ENCODE measurements at places on chromosomes 4 and X.

DNA sequence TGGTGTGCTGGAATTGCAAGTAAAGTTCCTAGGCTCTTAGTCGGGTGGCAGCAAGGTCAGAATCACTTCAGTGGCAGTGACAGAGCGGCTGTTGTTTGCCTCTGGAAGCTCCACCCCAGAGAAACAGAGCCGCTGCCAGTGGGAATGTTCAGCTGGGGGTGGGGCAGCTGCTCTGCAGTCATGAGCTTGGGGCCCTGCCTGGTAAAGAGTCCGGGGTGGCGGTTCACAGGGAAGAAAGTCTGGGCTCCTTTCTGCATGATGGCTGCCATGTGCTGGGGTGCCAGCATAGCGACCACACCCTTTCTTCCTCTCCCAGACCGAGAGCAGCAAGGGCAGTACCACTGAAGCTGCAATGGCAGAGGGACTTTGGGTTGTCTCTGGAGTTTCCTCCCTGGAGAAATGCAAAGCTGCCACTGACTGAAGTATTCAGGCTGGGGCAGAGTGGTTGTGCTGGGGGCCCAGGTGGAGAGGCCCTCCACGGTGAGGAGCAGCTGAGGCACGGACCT, 108.8 kb upstream of the CENPE start:
- DNase-seq, result no peak

DNA sequence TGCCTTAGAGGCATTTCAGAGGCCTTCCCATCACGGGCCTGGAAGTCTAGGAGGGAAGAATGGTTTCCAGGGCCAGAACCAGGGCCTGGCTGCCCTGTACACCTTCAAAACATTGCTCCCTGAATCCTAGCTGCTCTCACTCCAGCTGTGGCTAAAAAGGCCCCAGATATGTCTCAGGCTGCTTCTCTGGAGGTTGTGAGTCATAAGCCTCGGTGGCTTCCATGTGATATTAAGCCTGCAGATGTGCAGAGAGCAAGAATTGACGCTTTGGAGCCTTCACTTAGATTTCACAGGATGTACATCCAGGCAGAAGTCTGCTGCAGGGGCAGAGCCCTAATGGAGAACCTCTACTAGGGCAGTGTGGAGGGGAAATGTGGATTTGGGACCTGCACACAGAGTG, 502.5 kb downstream of the GRXCR1 start:
- no peak for DNase-seq

DNA sequence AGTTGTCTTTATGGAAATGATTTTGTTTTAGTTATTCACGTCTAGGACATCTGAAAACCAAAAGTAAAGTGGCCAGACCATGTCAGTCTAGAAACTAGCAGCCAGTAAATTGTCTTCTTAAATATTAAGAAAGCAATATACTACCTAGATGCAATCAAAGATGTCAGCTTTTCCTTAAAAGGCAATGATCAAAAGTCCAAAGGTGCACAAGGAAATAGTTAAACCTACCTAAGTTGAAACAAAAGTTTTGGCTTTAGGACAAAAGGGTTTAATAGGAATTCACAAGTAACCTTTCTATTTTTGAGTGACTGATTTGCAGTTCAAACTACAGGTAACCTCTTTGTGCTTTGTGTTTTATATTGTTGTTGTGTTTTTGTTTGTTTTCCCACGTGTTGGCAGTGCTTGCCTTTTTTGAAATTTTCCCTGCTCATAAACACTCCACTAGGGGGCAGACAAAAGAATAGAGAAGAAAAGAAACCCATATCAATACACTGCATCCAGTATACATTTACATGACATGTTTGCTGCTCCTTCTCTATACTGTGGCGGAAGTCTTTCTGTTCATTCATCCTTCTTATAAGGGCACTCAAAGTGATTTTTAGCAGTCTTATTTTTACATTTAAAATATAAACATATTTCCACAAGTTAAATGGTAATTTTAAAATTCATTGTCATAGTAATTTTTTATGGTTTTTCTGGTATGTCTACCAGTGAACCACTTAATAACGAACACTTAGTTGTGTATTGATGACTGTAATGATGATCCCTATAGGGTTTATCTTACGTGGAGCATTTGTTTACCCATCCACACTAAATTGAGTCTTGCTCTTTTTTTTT, 62.7 kb downstream of the GAB1 start:
- peak; percentile 15 for DNase-seq

DNA sequence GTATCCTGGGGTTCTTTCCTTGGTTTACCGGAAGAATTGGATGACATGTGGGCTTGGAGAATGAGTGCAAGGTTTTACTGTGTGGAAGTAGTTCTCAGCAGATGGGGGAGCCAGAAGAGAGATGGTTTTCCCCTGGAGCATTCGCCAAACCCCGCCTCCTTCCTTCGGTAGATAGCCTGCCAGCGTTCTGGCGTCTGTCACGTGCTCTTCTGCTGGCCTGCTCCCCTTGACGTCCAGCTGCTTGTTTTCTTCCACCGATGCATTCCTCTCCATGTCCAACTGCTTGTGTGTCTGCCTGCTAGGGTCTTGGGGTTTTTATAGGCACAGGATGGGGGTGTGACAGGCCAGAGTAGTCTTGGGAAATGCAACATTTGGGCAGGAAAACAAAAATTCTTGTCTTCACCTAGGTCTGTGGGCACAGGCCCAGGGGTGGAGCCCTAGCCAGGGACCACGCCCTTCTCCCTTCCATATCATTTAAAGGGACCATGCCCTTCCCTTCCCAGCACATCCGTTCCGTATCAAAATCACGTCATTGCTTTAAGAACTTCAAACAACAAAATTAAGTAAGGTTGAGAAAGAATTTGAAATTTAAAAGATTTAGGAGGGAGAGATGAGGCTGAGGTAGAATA, 538.7 kb upstream of the SMIM31 start:
- no peak for DNase-seq

DNA sequence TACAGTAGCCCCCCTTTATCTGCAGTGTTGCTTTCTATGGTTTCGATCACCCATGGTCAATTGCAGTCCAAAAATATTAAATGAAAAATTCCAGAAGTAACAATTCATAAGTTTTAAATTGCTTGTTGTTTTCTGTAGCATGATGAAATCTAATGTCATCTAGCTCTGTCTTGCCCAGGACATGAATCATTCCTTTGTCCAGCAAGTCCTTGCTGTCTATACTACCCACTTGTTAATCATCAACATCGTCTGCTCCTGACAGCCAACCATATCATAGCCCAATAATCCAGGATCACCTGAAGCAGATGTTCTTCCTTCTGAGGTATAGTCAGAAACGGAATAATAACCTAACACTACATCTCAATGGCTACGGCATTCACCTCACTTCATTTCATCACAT, 79.8 kb downstream of the ADAMTS3 start:
- DNase-seq, result no peak

- DNase-seq, result no peak
These were observed 557.0 kb upstream of the GALNTL6 start for GRCh38 chr4:171256223-171256622.
